SW 1271 (cell line): ENCODE measurements at places on chromosomes 6 and 20.

DNA sequence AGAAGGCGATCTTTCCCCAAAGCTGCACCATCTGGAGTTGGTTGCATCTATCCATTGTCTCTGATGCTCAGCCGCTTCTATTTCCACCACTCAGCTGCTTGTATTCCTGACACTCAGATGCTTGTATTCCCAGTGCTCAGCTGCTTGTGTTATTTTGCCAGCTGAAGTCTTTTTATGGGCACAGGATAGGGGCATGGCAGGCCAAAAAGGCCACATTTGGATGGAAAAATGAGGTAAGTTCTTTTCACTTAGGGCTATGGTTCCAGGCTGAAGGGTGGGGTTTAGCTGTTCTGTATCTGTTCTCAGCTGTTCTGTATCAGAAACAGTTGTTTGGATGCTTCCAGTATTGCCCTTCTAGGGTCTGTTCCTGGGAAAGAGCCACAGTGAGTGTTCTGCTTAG, 944.9 kb downstream of the QKI start:
- no peak for DNase-seq

DNA sequence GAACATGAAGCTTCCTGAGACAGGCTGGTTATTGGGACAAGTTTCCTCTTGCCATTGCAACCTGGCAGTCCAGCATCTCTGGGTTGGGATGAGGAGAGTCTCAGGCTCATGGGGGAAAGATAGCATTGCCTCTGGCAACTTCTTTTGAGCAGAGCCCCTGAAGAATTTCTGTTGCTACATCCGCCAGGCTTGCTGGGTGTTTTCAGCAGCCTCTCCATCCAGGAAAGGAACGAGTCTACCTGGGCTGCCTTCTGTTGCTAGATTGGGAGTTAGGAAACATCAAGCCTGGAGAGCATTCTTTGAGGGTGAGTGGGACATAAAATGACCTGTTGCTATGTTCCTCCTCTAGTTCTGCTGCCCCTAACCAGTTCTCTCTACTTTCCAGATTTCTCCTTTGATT, 313.5 kb downstream of the RFPL4B start:
- no peak for DNase-seq

DNA sequence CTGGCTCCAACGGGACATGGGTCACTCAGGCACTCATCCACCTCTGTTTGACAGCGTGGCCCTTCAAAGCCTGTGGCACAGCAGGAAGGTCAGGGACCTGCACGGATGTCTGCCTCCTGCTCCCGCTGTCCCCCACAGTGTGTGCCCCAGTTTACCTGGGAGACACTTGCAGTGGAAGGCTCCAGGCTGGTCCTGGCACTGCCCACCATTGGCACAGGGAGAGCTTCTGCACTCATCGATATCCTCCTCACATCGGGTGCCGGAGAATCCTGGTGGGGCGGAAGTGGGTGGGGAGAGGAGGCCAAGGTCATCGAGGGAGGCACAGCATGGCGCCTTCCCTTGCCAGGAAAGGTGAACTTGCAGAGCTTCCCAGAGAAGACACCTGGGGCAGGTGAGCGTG, 6.9 kb downstream of the NOTCH4 start:
- no peak for DNase-seq

- DNase-seq = no peak
Measured at GRCh38 chr6:15476631-15477380, 186.0 kb downstream of the DTNBP1 start.

GRCh38 chr6:45426251-45426650, 48.5 kb upstream of the SUPT3H start:
- no peak for DNase-seq

DNA sequence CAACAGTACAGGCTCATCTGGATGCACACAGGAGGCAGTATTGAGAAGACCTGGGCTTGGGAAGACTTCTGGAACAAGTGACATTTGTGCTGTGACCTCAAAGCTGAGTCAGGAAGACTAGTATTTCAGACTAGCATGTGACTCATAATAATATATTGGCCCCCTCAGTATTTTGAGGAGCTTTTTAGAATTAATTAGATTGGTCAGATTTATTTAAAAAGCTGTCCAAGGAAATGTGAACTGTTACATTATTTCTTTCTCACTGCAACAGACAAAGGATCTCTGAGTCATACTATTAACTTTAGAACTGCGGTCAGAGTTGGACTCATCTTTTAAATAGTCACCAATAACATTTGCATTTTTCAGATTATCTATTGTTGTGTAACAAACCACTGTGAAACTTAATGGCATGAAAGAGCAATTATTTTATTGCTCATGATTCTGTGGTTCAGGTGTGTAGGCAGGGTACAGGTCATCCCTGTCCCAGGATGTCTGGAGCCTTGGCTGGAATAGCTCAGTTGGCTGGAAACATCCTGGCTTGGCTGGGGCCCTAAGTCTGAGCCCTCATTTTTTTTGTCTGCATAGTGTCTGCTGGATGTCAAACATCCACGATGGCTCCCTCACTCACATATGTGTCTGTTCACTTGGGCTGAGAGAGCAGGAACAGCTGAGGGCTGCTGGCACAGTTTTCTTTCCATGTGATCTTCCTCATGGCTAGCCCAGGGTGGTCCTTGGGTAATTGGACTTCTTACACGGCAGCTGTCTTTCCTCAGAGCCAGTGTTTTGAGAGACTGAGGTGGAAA, 46.9 kb downstream of the MAP3K4 start:
- DNase-seq = peak; percentile 24

DNA sequence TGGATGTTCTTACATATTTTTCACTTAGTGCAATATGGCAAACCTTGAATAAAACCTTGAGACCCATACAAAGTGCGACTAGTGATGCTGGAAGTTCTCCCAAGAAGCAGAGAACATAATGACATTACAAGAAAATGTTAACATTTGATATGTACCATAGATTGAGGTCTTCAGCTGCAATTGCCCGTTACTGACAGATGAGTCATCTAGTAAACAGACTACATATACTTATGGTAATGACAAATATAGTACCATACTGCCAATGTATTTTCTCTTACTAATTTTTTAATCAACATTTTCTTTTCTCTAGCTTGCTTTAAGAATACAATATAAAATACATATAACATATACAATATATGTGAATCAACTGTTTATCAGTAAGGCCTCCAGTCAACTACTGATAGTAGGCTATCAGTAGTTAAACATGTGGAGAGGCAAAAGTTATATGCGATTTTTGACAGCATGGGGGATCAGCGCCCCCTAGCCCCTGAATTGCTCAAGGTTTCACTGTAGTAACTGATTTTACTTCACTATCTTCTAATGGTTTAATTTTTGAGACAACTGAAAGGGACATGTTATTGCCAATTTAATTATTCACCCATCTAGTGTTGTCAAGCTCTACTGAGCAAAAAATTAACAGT, 166.7 kb upstream of the ADGRB3 start:
- DNase-seq = no peak

DNA sequence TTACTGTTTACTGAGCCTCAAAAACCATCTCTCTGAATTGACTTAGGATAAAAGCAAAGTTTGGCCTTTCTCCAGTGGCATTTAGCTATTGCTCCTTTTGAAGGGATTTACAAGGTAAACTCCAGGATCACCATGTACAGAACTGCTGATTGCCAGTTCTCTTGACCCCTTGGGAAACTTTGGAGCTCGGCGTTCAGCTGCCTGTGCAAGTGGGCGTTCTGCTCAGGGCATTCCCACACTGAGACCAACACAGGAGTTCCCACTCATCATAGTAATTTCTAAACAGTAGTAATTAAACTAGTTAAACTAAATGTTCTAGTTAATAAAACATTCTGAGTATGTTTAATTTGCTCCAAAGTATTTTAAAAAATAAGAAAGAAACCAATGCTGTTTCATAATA, 14.9 kb downstream of the KCNQ5 start:
- no peak for DNase-seq

DNA sequence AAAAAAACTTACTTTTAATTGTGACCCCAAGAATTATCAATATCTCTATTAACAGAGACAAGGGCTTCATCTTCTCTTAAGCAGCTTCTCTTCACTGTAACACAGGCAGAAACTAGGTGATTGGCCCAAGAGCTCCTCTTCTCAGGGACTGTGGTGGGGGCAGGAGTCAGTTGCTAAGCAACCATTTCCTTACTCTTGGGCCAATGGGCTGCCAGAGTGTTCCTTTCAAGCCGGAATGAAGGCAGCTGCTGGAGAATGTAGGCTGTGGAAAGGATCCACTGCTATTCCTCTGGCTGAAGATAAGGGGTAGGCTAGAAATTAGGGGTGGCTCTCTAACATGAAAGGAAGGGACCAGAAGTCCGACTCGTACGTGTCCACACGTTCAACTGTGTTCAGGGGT, at the start of gene SEL1L2:
Gene SEL1L2 (minus strand): TSS at position 150 of the 400 bp plus-strand sequence. CDS start 80 bp downstream, at position 70.
- DNase-seq = no peak
